ENCODE measurements at places on chromosomes 12 and 14.
A peak's percentile ranks its signal among the peaks of the same experiment; 100 is the strongest.

DNA sequence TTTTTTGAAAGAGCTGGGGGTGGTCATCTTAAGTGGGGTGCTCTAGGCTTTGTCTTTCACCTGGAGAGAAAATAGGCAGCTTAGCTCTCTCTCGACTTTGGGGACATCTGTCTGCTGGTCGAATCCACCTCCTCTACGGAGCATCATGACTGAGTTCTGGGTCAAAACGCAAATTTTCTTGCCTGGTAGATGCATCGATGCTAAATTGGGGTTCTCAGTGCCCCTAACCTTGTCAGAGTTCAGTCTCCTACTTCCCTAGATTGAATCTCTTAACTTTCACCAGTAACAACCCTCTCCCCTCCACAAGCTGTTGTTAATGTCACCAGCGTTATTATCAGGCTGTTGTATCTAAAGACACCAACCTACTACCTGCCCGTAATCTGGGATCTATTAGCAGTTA, 682 bp downstream of the FLRT2 start:
- no peak for DNase-seq

DNA sequence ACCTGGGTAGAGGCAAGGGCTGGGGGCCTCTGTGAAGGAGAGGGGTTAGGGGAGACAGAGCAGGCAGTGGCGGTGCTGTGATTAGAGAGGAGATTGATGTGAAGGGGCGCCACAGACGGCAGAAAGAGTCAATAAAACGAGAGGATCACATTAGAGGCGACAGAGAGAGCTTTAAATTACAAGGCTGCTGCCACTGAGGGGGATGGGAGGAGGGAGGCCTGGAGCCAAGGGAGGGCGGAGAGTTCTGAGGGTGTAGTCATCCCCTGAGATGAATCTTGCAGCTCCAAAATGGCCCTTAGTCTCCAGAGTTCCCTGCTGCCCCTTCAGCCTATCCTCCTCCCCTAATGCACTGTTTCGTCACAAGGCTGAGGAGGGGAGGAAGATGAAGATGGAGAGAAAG, 12.8 kb downstream of the ZFHX2 start:
- peak; percentile 76 for DNase-seq

DNA sequence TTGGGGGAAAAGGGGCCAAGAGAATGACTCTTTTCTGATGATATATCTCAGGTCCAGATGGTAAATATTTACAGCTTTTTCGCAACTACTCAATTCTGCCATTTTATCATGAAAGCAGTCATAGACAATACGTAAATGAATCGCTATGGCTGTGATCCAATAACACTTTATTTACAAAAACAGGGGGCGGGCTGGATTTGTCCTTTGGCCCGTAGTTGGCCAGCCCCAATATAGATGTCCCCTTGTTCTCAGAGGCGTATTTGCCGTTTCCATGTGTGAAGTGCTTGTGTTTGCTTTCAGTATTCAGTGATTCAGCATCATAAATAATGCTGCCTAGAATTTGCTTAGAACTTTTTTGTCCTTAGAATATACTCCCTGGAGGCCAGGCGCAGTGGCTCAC, 77.2 kb downstream of the CCDC92 start:
- DNase-seq, result no peak

DNA sequence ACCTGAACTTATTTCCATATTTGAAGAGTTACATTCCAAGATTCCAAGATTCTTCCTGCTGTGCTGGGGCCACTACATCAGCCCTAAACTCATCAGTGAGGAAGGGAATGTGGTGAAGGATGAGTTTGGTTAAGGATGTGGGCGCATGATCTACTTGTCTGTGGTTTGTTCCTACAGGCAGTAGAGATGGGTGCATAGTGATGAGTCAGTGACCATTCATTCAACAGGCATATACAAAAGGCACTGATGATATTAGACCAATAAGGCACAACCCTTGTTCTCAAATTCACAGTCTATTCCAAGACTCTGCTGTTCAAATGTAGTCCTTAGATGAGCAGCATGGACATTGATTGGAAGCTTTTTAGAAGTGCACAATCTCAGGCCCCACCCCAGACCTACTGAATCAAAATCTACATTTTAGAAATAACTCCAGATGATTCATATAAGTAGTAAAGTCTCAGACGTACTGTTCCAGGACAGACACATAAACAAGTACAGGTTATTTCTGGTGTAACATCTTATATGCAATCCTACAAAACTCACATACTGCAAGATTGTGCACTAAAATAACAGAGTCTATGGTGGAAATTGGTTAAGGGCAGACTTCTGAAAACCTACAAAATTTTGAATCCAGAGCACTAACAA, 47.7 kb upstream of the MAP3K9 start:
- DNase-seq, result peak; percentile 86

GRCh38 chr14:80426683-80427082, 215.4 kb upstream of the DIO2 start:
- peak; percentile 37 for DNase-seq

Measured in foreskin fibroblast (primary cell).